ENCODE measurements at places on chromosomes 6 and 20.

- no peak for DNase-seq
Observed at GRCh38 chr6:146345598-146345997, 198.0 kb upstream of the RAB32 start.

DNA sequence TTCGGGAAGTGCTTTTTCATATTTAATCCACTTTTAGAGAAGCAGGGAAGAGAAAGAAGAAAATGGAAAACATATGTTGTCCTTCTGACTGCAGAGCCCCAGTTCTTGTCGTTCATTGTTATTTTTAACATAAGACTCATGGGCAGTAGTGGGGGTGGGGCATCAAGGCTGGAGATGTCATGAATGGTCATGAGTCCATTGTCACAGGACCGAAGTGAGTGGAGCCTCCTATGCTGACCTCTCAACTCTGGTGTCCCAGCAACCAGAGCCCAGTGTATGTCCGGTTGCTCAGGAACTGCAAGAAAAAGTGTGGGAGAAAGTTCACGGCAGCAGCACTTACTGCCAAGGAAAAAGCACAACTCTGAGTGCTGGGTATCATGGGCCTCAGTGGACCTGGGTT is 108.6 kb downstream of the BANF2 start:
- no peak for DNase-seq

DNA sequence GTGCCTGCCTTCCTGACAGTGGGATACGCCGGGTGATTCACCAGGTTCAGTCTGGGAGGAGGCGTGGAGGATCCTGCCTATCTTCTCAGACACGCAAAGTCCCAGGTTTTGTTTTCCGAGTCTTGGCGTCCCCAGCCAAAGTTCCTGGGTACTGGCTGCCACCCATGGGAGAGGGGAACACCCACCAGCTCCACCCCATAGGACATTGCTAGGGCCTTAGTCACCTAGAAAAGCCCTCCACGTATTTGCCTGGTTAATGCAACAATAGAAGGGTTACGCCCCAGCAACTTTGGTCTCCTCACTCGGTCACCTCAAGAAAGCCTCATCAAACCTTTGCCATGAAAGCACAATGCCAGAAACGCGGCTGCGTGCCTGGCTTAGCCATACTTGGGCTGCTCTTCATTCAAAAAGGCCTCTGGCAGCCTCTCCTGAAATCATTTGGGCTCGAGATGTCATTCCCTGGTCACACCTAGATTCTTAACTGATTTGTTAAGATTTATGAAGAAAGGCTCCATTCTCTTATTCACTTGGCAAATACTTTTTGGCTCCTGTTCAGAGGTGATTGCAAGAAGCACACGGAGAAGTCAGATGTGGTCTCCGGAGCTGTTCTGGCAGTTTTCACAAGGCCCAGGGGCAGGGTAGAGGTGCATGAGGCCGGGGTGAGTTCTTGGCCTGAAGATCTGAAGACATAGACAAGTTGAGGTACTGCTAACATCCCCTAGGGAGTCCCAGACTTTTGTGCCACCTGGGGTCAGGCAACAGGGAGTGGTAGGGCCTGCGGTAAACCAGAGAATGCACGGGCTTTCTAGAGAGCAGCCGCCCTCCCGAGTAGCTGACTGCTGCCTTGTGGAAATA is 35.5 kb upstream of the ZNF133 start:
- no peak for DNase-seq

DNA sequence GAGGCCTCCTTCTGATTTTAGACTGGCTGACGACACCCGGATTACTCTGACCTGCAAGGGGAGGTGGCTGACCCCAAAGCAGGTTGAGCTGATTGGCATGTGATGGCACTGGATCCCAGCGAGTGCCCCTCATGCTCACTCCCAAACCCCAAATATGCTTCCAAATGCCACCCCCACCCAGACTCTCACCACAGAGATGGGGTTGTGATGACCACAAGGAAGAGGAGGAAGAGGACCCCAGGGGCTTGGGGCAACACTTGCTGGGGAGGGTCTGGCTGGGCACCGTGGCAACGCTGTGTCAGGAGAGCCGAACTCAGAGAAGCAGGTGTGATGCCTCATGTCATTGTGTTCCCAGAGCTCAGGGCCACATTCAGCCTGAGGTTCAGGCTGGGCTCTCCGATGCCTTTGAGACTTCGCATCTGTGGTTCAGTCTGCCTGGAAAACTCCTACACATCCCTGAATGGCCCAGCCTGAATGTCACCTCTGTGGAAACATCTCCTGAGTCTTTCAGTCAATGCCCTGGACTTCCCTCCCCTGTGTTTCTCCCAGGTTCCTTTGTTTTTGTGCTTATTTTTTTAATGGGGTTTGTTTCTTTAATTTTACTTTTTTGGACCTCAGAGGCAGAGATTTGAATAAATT is 169.1 kb upstream of the PMEPA1 start:
- no peak for DNase-seq

DNA sequence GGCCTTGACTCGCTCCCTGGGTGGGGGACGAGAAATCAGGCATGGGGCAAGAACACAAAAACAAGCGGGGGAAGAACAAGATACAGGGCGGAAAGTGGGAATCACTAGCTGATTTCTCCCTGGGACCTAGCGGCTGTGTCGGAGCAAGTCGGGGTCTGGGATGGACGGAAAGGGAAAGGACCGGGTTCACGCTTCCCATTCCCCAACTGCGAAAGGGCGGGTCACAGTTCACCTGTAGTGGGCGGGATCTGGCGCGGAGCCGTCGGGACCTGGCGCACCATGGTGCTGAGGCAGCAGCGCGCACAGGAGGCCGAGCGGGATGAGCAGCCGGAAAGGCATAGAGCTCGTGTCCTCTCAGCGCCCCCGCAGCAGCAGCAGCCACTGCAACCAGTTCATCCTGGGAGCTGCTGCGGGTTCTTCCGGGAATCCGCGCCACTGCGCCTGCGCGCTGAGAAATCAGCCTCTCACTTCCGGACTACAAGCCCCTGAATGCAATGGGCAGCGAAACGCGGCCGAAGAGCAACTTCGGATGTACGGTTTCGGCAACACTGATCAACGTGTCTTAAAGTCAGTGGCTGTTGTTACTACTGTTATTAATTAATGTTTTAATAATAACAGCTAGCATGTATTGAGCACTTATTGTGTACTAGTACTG is at the start of gene EDEM2:
Gene EDEM2 (minus strand): TSS at position 417 of the 655 bp plus-strand sequence. CDS start 78 bp downstream, at position 339.
- peak; percentile 91 for DNase-seq

DNA sequence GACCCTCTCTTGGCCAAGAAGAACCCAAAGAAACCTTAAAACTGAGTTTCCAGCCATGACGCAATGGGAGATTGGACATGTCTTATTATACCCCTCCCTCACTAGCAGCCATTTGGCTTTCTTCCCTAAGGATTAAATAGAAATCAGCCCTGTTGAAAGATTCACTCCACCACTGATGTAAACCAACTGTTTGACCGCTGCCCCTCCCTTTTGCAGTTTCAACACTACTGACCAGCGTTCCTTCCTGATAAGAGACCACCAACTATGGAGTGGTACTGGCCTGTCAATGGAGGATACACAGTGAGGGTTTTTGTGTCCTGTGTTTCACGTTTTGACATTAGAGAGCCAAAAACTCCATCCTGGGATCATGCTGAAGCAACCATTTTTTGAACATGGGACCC is 53.2 kb upstream of the CD2AP start:
- DNase-seq: no peak

DNA sequence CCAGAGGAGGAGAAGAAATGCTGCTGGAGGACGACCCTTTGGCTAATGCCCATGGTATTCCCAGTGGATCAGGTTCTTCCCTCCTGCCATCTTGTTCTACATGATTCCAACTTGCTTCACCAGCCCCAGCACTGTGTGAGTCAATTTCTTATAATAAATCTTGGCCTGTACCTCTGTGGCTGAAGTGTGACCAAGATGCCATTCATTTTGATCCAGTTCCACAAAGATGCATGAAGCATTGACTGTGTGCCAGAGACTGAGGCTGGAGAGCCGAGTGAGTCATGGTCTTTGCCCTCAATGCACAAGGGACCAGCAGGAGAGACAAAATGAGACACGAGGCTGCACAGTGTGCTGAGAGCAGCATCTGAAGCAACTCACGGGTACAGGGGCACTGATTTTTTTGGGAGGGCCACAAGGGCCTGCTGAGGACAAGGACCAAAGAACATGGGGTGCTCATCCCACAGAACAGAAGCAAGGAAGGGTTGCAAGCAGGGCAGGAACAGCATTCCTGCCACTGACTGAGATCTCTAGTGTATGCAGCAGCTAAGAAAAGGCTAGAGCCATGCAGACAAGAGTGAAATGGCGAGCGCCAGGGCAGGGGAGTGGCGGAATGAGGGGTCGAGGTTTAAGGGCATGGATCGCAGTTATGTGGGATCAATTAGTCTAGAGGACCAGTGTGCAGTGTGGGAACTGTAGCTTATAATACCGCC is 207.0 kb downstream of the THBS2 start:
- no peak for DNase-seq

GRCh38 chr20:24096264-24096663 is 107.7 kb upstream of the GGTLC1 start:
- no peak for DNase-seq

DNA sequence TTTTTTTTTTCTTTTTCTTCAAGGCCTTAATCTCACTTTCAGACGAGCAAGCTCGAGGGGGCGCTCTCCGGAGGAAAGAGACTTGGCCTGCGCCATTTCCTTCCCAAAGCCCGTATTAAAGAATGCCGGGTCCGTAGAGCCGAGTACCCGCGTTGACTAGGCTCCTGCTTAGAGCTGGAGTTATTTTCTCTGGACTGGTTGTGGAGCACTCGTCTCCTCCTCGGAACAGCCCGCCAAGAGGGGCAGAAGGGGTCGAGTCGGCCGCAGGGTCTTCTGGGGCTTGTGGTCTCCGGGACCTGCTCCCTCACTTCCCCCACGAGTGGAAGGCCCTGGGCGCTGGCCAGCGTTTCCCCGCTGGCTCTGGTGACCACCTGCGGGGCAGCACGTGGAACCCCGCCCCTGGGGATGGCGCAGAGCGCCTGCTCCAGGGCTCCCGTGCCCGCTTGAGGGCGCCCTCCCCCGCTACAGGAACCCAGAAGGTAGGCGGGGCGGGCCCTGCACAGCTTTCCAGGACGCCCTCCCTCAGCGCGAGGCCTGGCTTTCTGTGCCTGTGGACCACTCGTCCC is 2.7 kb upstream of the MEI4 start:
- DNase-seq: no peak

DNA sequence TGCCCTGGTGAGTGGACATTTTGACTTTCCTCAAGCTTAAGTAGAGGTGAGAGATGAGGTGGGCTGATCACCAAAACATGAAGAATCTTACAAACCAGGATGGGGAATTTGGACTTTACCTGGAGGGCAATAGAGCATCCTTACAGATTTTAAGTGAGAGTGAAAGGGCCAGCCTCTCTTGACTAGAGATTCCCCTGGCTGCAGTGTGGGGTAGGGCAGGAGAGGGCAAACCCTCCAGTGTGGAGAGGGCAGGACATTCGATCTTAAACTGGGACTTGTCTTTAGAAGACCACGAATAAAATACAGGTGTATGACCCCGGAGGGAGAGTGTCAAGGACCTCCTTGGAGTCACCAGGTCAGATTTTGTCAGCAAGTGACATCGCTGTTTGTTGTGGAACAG is 105.1 kb downstream of the SNAP25 start:
- no peak for DNase-seq

GRCh38 chr20:49791165-49791564 is 21.5 kb upstream of the SLC9A8 start:
- no peak for DNase-seq

DNA sequence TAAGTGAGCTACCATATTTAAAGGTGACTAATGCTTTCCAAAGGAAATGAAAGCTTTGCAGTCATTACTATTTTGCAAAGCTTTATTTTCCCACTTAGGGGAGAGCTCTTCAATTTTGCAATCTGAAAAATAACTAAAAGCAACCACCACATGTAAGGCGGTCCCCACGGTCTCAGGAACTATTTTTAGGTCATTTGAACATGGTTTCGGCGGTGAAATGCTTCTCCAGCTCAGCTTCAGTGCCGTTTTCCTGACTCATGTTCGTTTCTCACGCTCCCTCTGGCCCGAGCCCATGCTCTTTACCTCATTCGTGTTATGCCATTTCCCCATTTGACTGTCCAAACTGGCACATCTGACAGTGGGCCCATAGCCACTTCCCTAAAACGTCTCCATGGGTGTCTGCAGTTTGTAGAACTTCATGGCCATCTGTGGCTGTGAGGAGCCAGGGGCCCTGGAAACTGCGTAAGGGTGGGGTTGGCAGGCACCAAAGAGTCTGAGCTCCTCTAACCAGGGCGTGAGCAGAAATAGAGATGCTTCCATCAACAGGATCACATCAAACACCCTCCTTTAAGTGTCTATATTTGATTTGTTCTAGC is 46.5 kb downstream of the ADTRP start:
- DNase-seq: peak; percentile 13

DNA sequence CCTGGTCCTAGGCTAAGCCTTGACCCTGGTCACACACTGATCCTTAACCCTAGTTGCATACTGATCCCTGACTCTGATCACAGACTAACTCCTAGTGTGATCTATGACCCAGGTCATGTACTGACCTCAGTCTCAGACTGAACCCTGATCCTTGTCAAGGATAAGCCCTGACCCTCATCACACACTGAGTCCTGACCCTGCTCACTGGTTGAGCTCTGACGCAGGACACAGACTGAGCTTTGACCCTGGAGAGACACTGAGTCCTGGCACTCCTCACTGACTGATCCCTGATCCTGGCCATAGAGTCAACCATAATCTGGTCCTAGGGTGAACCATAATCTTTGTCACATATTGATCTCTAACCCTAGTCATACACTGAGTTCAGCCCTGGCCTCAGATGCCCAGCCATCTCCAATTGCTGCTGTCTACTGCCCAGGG is 37.9 kb downstream of the KCNB1 start:
- DNase-seq: no peak

GRCh38 chr20:62181808-62182207 is 1.0 kb upstream of the MTG2 start:
- DNase-seq: no peak

- DNase-seq: no peak
Observed at GRCh38 chr20:24673678-24674570, 204.5 kb downstream of the SYNDIG1 start.

DNA sequence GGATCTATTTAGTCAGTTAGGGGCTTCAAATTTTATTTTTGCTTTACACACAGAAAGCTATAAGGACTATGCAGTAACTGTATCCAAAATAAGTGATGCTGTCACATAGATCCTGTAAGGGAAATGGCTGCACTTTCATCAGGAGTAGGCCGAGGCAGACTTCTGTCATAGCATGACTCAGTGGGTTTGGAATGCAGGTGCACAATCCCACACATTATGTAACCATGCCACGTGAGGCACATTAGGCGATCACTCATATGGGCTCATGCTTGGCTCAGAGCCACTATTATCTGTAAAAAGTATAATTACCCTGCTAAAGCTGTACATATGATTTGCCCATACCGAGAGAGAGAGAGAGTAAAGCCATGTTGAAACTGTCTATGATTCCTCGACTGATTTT is 1189.4 kb upstream of the EYS start:
- no peak for DNase-seq

DNA sequence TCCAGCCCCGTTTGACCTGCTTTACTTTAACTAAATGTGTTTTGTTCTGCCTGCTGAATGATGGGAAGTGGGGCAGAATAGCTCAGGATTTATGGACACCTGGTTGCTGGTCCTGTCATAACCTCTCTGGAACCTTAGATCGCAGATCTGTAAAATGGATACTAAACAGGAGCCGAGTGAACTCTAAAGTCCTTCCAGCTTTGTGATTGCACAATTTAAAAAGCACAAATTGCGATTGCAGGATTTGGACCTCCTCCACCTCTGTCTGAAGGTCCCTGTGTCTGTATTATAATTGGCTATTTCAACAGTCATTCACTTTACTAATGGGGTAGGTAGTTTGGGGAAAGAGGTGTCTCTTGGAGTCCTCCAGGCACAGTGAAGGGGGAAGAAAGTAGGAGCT is 220.4 kb downstream of the LY86 start:
- no peak for DNase-seq
